CD4-positive, alpha-beta T cell treated with Interleukin-17A for 4 hours (primary cell): ENCODE measurements at places on chromosomes 5 and 9.

- no peak for DNase-seq
These were observed 168.6 kb downstream of the CARTPT start for GRCh38 chr5:71887680-71888079.

- DNase-seq = no peak
These were observed 81.0 kb upstream of the HTR4 start for GRCh38 chr5:148735301-148735835.

- DNase-seq = no peak
These were observed 65.3 kb upstream of the SMC2 start for GRCh38 chr9:104028827-104029226.

- no peak for DNase-seq
These were observed 156.4 kb upstream of the RASEF start for GRCh38 chr9:83219154-83219923.

GRCh38 chr9:132200706-132201105 lies 38.8 kb downstream of the NTNG2 start:
- no peak for DNase-seq

DNA sequence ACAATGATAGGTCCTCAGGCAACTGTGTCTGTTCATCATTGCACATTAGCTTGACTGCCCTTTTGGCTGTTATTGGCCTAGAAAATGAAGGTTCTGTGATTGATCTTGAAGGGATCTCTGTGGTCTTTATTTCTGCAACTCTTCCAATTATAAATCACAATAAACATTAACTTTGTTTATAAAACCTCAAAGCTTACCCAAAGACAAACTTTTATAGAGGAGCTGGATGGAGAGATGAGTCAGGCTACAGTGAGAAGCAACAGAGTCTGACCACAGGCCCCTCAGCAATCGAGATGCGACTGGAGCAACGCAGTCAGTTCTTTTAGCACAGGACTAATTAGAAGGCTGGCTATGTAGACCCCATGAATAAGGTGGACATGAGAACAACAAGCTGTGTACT lies 5.3 kb downstream of the MACROH2A1 start:
- no peak for DNase-seq

DNA sequence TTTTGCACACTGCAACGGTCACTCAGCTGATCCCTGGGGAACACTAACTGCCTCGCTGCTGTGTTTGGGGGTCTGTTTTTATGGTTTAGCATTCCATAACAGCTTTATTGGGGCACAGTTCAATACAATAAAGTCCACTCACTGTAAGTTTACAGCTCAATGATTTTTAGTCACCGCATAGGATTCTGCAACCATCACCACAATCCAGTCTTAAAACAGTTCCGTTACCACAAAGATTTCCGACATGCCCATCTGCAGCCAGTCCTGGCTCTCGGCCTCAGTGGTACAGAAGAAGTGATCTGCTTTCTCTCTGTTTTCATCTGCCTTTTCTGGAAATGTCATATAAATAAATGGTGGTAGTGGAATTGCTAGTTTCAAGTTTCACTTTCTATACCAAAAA lies 23.6 kb downstream of the OR2V2 start:
- no peak for DNase-seq

GRCh38 chr5:25975885-25976284 lies 1062.5 kb downstream of the CDH9 start:
- no peak for DNase-seq

GRCh38 chr9:21831841-21832509 lies 29.5 kb downstream of the MTAP start:
- no peak for DNase-seq

DNA sequence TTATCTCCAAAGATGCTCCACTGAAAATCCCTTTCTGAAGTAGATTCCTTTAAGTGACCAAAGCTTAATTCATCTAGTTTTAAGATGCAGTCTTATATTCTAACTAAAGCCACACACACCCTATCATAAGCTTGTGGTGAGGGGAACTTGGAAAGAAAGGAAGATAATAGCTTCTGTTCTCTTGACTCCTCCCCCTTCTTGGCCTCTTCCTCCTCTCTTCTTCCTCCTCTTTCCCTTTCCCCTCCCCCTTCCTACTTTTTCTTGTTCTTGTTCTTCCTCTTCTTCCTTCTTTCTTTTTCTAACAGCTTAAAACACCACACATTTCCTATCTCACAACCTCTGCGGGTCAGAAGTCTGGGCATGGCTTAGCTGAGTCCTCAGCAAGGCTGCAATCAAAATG lies 23.5 kb downstream of the IL7R start:
- no peak for DNase-seq

GRCh38 chr5:83049370-83049885 lies 27.8 kb downstream of the TMEM167A start:
- DNase-seq = no peak

DNA sequence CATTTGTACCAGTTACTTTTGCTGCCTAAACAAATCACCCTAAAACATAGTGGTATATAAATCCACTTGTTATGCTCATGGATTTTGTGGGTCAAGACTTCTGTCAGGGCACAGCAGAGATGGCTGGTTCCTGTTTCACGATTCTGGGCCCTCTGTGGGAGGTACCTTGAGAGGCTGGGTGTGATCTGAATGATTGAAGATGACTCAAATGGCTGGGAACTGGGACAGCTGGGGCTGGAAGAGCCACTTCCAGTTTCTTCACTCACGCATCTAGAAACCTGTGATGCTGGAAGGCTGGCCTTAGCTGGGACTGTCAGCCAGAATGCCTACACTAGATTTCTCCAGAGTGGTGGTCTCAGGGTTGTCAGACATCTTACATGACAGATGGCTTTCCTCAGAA lies 88.1 kb downstream of the KIF4B start:
- DNase-seq = no peak

DNA sequence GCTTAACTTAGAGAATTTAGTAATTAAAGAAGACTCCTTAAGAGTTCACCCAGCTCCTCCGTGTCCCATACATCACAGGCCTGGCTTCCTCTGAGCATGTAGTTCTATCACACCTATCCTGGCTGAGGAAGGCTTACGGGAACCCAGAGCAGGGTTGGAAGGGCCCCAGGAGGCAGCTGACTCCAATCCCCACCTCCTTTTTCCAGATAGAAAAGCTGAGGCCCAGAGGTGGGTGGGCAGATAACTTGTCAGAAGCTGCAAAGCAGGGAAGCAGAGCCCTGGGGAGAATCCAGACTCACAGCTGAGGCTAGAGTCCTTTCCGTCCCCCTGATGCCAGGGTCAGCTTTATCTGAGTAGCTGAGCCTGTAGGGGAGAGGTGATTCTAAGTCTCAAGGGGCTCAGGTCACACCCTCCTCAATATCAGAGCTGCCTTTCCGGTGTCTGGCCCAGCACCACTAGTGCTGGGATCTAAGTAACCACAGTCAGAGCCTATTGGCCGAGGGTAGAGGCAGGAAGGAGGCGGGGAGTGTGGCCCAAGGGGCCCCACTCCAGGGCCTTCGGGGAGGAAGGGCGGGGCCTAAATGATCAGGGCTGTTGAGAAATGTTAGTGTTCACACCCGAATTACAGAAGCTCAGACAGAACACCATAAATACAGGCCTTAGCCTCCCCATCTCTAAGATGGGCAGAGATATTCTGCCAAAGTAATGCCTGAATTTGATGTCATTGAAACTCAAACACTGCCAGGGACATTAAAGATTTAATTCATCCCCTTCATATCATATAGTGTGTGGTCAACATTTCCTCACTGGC lies 9.9 kb downstream of the CCDC69 start:
- DNase-seq = peak; percentile 94

DNA sequence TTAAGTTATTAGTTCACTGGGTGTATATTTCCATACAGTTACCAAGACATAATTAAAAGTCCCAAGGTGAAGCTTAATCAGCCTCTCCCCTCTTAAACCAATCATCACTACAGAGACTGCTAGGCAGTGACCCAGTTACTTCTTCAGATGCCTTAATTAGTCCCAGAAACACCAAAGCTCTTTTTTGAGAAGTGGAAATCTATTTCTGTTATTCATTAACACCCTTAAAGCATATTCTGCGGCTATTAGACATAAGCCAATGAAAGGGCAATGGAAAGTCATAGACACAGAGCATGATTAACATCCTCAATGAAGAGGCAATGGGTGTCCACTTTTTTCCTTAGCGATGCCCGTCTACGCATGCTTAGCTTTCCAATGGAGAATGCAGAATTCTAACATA lies 48.3 kb upstream of the DNAH5 start:
- DNase-seq = no peak

DNA sequence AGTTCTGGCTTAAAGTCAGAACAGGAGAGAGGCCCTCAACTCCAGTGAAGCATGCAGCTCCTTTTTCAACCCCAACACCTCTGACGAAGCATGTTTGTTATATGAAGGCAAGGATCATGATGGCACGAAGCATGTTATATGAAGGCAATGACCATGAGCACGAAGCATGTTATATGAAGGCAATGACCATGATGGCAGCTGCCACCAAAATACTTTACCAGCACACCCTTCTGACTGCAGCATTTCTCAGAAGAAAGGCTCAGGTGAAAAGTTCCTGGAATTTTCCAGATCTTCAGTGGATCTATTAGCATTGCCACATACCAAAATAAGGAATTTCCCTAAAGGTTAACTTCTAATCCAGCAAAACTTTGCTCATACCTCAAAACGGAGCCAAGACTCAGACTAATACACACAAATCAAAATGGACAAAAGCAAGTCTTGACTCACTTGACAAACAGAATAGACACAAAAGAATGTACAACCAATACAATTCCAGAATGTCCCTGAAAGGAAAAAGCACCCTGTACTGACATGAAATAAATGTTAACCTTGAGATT lies 217.4 kb downstream of the FANCC start:
- DNase-seq = no peak

- DNase-seq = no peak
These were observed 153.5 kb upstream of the TRPC7 start for GRCh38 chr5:136518814-136519213.

DNA sequence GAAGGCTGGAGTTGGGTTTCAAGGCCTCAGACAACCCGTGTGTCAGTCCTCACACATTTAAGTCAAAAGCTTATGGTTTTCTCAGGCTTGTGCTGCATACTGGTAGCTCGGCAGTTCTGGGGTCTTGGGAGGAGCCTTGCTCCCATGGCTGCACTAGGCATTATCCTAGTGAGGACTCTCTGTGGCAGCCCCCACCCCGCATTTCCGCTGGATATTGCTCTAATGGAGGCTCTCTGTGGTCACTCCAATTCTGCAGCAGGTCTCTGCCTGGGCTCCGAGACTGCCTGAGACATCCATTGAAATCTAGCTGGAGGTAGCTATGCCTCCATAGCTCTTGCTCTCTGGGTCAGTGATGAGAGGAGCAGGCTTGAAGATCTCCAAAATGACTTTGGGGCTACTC lies 311.5 kb upstream of the PTGER4 start:
- no peak for DNase-seq

- DNase-seq = no peak
These were observed 15.9 kb downstream of the ENG start for GRCh38 chr9:127838375-127839078.

DNA sequence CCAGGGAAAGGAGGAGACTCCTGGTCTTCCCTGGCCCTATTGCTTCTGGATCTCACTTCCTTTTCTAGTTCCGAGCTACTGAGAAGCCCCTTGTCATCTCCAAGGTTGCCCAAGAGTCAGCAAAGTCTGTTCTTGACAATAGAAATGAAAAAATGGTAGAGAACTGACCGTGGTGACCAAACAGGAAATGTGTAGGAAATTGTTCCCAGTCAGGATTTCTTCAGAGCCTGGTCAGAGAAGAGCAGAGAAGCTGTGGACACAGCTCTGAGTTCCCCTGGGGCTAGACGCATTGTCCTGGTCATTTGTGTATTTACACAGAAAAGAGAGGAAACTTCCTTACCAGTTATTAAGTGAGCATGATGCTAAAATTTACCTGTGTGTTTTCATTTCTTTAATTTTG lies 35.6 kb downstream of the S1PR3 start:
- no peak for DNase-seq

GRCh38 chr5:113166852-113167366 lies 190.3 kb downstream of the DCP2 start:
- no peak for DNase-seq

- DNase-seq = peak; percentile 58
These were observed 114.5 kb upstream of the LMX1B start for GRCh38 chr9:126499005-126499910.

GRCh38 chr9:130738281-130738680 lies 44.7 kb downstream of the EXOSC2 start:
- no peak for DNase-seq

- DNase-seq = peak; percentile 58
These were observed 11.8 kb upstream of the CXXC5 start for GRCh38 chr5:139636207-139636792.

- DNase-seq = no peak
These were observed 382.7 kb downstream of the ENC1 start for GRCh38 chr5:74257645-74258313.

DNA sequence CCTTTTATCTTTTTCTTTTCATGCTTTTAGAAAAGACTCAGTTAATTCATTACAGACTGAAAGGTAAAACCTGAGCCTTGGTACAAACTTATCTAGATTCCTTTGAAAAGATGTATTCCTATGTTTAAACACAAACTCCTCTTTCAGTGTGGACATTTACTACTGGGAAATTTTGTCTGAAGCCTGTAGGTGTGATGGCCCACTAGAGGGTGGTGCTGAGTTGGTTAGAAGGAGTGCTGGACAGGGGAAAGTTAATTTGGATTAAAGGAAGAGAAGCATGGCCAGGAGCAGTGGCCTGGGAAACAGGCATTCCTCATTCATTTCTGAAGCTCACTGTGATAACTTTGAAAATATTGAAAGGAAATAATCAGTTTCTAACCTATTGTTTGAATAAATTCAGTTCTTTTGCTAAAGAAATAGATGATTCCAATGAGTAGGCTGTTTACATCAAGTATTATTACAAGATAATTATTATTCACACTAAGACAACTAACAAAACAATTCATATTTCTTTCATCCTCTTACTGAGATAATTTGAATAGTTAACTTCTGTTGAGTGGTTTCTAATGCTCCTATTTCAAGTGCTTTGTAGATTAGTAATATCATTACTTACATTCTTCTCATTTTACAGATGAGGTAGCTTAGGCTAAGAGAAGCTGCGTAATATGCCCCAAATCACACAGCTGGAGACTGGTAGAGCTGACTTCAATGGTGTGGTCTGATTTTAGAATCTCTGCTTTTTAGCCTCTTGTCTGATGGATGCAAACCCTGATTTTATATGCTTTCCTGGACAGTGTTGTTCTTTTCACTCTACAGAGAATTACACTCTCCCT lies 150.9 kb downstream of the ADGRV1 start:
- no peak for DNase-seq
